Fibroblast of lung (primary cell): ENCODE measurements at places on chromosomes 4 and X.

GRCh38 chrX:11137543-11138139 lies 26.5 kb downstream of the HCCS start:
- no peak overlapping the region for H3K4me3 ChIP-seq
- no peak overlapping the region for H3K27ac ChIP-seq
- no peaks in the 10 kb centered on the region for H3K4me1 ChIP-seq
- DNase-seq: peak; percentile 75

DNA sequence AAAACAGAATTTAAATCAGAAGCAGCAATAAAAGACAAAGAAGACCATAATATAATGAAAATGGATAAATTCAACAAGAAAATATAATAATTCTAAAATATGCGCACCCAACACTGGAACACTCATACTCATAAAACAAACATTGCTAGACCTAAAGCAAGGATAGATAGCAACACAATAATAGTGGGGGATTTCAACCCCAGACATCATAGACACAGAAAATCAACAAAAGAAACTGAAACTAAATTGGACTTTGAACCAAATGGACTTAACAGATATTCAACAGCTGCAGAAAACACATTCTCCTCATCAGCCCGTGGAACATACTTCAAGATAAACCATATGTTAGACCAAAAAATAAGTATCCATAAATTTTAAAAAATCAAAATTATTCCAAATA lies 1552.6 kb downstream of the C4orf33 start:
- H3K4me1 ChIP-seq: no peaks in the 10 kb centered on the region
- H3K27ac ChIP-seq: no peak overlapping the region
- no peak for DNase-seq
- no peak overlapping the region for H3K4me3 ChIP-seq

DNA sequence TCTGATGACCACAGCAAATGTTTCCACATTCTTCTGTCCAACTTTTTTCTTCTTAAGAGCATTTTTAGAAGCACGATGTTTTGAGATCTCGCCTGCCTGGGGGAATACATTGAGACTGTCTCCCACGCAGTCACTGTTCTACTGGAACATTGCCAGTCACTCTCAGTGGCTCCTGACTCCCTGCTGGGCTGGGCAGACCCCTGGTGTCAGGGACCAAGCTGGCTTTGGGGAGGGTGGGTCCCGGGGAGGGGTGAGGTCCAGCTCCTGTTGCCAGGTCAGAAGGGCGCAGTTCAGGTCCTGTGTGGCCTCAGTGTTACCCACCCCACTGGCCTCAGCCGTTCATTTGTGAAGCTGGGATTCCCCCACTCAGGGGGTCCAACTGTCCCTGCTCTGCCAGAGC lies 18.9 kb upstream of the ABLIM2 start:
- H3K27me3 ChIP-seq: no peaks in the 10 kb centered on the region
- no peak overlapping the region for H3K4me3 ChIP-seq
- H3K27ac ChIP-seq: no peak overlapping the region
- no peaks in the 10 kb centered on the region for H3K36me3 ChIP-seq
- no peak for DNase-seq

DNA sequence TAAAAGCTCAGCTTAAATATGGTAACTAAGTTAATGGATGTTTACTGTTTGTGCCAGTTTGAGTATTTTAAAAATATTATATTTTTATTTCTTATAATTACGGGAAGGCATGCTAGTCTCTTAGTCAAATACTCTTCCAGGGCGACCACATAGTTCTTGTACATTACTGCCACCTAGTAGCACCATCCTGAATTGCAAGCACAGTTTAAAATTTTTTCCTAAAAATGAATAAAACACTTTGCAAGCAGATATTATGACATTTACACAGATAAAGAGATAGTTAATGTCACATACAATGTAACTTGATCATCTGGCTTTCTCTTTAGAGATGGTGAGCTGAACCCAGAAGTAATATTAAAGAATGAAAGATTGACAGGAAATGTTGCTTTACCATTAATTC lies 11.5 kb downstream of the NDP start:
- DNase-seq: no peak
- H3K4me1 ChIP-seq: no peaks in the 10 kb centered on the region
- H3K27me3 ChIP-seq: no peaks in the 10 kb centered on the region

DNA sequence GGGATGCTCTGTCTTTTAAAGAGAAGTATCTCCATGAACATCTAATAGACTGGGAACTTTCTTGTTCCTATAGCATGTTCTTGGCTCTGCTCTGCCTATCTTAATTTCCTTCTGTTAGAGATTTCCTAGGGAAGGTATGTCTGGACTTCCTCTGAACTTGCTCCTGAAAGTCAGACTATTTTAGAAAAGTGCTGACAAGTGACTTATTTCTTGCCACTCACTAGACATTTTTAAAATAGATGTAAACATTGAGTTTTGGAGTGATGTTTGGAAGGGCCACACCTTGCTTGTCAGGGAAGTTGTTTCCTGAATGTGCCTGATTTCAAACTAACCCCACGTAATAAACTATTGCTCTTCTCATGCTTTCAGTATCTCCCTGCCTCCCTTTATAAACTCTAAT lies 62.4 kb upstream of the ATP8A1 start:
- no peaks in the 10 kb centered on the region for H3K36me3 ChIP-seq
- DNase-seq: no peak
- H3K27ac ChIP-seq: no peak overlapping the region
- H3K27me3 ChIP-seq: no peaks in the 10 kb centered on the region
- H3K4me3 ChIP-seq: no peak overlapping the region

GRCh38 chr4:113103556-113103955 lies 54.1 kb downstream of the ANK2 start:
- H3K4me1 ChIP-seq: no peaks in the 10 kb centered on the region
- no peaks in the 10 kb centered on the region for H3K27me3 ChIP-seq
- H3K27ac ChIP-seq: no peak overlapping the region
- no peak overlapping the region for H3K4me3 ChIP-seq
- no peak for DNase-seq
- H3K36me3 ChIP-seq: no peaks in the 10 kb centered on the region

DNA sequence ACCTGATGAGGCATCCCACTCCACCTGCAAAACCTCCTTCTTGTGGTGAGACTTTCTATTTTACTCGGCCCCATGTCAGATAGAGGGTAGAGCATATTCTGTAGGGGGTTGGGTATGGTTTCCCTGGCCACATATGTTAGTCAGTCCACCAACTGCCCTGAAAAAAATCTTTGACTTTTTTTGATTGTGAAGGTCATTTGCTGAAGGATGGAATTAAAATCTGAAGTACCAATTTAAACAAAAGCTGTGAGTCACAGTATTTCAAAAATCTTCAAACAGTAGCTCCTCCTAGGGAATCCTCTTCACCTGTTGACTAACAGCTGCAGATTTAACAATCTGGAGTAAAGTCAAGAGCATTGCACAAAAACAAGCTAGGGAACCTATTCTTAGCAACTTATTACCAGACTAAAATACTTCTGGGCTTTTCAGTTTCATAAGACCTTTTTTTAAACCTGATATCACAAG lies 8.0 kb upstream of the CCDC110 start:
- no peak overlapping the region for H3K4me3 ChIP-seq
- H3K27me3 ChIP-seq: peaks cover 3% of the 10 kb centered on the region
- H3K4me1 ChIP-seq: no peaks in the 10 kb centered on the region
- H3K36me3 ChIP-seq: no peaks in the 10 kb centered on the region
- H3K27ac ChIP-seq: no peak overlapping the region
- no peak for DNase-seq

DNA sequence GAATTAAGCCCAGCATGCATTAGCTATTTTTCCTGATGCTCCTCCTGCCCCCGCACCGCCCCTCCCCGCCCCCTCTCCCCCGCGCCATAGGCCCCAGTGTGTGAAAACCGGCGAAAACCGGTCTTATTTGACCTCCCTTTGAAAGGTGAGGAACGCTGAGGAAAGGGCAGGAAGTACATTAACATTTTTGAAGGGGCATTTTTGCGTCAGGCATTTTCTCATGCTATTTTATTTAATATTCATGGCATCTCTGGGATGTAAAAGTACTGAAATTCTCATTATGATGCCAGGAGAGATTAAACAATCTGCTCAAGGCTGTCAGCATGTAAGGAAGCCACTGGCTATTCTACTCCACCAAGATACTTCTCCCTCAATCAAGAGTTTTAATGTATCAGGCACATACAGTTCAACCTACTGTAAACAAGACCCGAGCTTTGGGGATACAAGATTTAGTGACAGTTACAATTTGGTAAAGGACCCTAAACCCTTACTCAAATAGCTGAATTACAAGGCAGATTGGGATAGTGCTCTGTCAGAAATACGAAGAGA lies 1.2 kb upstream of the NMU start:
- no peak overlapping the region for H3K4me3 ChIP-seq
- H3K4me1 ChIP-seq: peaks cover 3% of the 10 kb centered on the region
- no peak overlapping the region for H3K27ac ChIP-seq
- no peak for DNase-seq
- peaks cover 34% of the 10 kb centered on the region for H3K27me3 ChIP-seq

- H3K4me1 ChIP-seq: no peaks in the 10 kb centered on the region
- no peaks in the 10 kb centered on the region for H3K27me3 ChIP-seq
- H3K36me3 ChIP-seq: no peaks in the 10 kb centered on the region
Observed at GRCh38 chr4:78990938-78991810, 51.9 kb upstream of the PAQR3 start.

DNA sequence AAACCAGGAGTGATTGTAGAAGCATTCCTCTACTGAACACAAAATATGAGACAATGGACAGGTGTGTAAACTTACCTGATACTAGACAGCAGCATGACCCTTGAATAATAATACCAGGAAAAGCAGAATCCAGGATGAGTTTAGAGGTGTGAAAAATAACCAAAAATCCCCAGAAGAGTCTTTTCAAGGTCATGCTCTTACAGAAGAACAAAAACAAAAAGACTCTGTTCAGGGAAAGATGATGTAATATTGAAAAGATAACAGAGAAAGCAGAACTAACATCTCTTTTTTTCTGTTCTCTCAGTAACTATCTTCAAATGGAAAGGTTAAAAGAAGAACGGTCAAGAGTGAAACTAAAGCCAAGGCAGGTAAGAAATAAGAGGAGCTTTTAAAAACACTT lies 14.0 kb upstream of the ARHGAP10 start:
- no peak for DNase-seq
- H3K4me3 ChIP-seq: no peak overlapping the region
- no peaks in the 10 kb centered on the region for H3K27me3 ChIP-seq
- H3K36me3 ChIP-seq: no peaks in the 10 kb centered on the region
- H3K27ac ChIP-seq: no peak overlapping the region
- peaks cover 3% of the 10 kb centered on the region for H3K4me1 ChIP-seq

DNA sequence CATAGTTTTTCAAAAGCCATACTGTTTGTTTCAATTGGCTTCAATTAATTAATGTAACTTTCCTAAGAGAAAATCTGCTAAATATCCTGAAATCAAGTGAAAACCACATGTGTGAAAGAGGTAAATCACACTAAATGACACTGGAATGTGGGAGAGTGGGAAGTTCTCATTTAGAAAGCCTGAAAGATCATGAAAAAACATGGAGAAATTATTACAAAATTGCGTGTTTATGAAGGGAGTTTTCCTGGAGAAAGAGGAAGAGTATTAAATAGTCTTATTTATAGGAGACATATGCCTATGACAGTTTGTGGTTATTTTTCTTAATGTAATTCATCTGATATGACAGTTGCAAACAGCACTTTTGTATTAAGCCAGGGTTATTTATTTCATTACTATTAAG lies 183.7 kb downstream of the DKK2 start:
- no peak overlapping the region for H3K27ac ChIP-seq
- H3K36me3 ChIP-seq: no peaks in the 10 kb centered on the region
- no peaks in the 10 kb centered on the region for H3K4me1 ChIP-seq
- no peak overlapping the region for H3K4me3 ChIP-seq
- no peaks in the 10 kb centered on the region for H3K27me3 ChIP-seq
- no peak for DNase-seq

DNA sequence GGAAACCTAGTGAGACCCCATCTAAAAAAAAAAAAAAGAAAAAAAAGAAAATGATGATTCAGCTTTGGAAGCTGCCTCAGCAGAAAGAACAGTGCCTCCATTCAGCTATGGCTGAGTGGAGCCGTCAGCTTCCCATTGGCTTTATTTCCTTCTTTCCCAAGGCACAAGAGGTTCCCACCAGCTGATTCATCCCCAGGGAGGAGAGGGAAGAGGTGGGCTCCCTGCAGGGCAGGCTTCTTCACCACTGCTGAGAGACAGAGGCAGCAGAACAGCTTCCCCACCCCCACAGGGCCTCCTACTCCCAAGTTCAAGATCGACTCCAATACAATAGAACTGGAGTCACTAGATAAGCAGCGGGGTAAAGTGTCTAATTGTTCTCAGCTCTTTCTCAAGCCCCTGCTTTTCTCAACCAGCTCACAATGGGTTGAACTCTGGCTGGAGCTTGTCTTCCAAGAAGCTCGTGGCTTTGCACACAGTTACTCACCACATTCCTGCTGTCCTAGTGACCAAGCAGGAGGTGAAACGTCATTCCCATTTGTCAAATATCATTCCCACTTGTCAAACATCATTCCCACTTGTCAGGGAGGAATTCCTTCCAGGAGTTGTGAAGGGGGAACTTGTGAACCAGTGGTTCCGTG lies 47.8 kb downstream of the FHDC1 start:
- H3K27me3 ChIP-seq: no peaks in the 10 kb centered on the region
- no peak overlapping the region for H3K4me3 ChIP-seq
- no peak overlapping the region for H3K27ac ChIP-seq
- peak; percentile 21 for DNase-seq
- H3K36me3 ChIP-seq: no peaks in the 10 kb centered on the region
- H3K4me1 ChIP-seq: peaks cover 3% of the 10 kb centered on the region

DNA sequence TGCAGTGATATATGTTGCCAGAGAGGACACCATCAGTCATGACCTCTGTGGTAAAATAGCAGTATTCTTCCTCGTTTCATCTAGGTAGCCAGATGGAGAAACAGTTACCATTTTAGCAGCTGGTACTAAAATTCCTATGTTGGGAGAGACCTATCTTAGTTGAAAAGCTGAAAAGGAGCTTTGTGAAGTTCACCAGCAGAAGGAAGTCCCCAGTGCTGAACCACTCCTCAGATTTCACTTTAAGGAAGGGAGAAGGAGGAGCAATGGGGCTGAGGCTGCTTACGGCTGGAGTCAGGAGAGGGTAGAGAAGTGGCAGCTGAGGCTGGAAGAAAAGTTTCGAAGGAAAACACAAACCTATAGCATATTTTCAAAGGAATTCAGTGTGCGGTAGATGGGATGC lies 103.7 kb downstream of the ATXN3L start:
- no peaks in the 10 kb centered on the region for H3K4me1 ChIP-seq
- peak overlapping the region; percentile 71 for H3K27ac ChIP-seq
- H3K36me3 ChIP-seq: no peaks in the 10 kb centered on the region
- H3K4me3 ChIP-seq: no peak overlapping the region
- peak; percentile 49 for DNase-seq

GRCh38 chr4:42625329-42625728 lies 31.6 kb downstream of the ATP8A1 start:
- H3K36me3 ChIP-seq: no peaks in the 10 kb centered on the region
- no peak overlapping the region for H3K4me3 ChIP-seq
- no peaks in the 10 kb centered on the region for H3K27me3 ChIP-seq
- DNase-seq: no peak
- no peak overlapping the region for H3K27ac ChIP-seq

GRCh38 chr4:181991369-181992108 lies 251.7 kb upstream of the TENM3 start:
- no peaks in the 10 kb centered on the region for H3K4me1 ChIP-seq
- no peak overlapping the region for H3K27ac ChIP-seq
- DNase-seq: no peak
- no peaks in the 10 kb centered on the region for H3K27me3 ChIP-seq
- no peak overlapping the region for H3K4me3 ChIP-seq

GRCh38 chr4:38024206-38024509 lies 64.0 kb downstream of the PTTG2 start:
- no peaks in the 10 kb centered on the region for H3K27me3 ChIP-seq
- no peak for DNase-seq
- no peaks in the 10 kb centered on the region for H3K36me3 ChIP-seq
- H3K4me1 ChIP-seq: no peaks in the 10 kb centered on the region
